ENCODE measurements at places on chromosomes 2 and 18.

DNA sequence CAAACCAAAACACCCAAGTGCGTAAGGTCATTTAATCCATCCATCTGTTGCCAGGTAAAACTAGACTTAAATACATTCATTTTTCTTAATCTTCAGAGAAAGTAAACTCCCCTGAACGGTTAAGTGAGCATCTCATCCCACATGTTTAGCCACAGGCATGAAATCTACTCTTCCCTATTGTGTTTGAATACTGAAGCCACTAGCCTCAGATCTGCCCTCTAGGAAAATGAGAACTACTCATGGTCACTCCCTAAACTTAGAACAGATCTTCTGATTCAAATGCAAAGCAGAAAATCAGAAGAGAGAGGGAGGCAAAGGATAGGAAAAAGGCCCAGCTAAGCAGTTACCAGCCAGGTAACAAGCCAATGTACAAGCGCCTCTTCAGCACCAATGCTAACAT lies 7.1 kb downstream of the TMEM247 start:
- DNase-seq: no peak

- DNase-seq: no peak
These were observed 46.3 kb downstream of the RTTN start for GRCh38 chr18:70158992-70159717.

GRCh38 chr2:217739741-217740140 lies 263.1 kb downstream of the TNS1 start:
- no peak for DNase-seq

DNA sequence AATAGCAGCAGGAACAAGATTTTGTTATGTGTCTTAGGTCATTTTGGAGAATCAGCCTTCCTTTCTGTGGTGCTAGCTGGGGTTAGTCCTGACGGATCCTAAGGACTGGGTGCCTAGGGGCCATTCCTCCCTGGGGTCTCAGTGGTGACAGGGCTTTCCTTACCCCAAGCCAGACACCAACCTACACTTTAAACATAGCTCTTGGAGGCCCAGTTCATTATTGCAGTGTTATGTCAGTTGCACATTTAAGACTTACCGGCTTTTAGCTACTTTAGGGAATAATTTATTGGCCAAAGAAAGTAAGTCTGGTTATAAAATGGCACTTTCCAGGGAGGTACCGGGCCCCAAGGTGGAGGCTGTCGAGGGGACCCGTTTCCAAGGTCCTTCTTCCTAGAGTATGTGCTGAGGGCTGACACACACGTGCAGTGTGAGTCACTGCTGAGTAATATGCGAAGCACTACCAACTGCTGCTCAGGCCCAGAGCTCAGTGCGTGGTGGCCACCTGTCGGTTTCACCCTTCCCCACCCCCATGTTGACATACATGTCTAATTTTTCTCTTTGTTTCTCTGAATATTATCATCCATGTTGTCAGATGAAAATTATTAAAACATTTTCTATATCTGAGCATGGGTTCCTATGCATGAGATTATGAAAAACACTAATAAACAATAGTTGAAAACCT lies 37.0 kb upstream of the GRHL1 start:
- no peak for DNase-seq

DNA sequence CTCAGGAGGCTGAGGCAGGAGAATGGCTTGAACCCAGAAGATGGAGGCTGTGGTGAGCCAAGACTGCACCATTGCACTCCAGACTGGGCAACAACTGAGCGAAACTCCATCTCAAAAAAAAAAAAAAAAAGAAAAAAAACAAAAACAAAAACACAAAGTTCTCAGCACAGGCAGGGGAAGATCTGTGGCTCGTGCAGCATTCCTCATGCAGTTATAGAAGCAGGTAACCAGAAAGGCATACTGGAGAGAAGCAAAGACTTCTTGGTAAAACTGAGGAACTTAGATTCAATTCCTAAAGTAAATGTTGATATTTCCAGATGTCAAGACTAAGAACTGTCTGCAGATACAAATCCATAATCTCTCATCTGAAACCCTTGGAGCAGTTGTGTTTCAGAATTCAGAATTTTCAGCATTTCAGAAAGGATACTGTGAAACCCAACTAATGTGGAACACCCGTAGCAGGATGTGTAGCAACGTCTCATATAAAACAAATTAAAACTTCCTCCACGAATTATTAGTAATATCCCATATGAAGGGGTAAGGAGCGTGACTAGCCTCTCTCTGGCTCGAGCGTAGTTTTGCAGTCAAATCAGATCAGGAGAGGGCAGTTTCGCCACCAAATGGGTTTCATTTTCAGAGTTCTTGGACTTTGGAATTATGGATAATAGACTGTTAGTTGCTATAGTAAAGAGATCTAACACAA lies 13.2 kb upstream of the SLC25A52 start:
- DNase-seq: no peak

DNA sequence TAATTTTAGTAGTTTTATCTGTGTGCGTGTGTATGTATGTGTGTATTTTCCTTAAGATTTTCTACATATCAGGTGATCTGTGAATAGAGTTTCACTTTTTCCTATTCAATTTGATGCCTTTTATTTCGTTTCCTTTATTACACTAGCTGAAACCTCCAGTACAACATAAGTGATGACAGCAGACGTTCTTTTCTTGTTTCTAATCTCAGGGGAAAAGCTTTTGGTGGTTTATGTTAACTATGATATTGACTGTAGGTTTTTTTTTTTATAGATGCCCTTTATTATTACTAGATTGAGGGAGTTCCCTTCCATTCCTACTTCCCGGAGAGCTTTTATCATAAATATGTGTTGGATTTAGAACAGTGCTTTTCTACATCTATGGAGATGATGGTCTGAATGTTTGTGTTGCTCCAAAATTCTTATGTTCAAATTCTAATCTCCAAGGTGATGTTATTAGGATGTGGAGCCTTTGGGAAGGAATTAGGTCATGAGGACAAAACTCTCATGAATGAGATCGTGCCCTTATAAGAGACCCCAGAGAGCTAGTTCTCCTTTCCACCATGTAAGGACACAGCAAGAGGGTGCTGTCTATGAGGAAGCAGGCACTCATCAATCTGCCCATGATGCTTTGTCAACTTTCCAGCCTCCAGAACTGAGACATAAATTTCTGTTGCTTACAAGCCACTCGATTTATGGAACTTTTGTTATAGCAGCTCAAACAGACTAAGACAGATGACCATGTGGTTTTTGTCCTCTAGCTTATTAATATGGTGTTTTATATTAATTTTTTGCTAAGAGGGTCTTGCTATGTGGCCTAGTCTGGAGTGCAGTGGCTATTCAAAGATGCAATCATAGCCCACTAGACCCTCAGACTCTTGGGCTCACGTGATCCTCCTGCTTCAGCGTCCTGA lies 5.9 kb upstream of the RHBDD1 start:
- no peak for DNase-seq

GRCh38 chr2:197208841-197209240 lies 101.7 kb downstream of the ANKRD44 start:
- DNase-seq: no peak

DNA sequence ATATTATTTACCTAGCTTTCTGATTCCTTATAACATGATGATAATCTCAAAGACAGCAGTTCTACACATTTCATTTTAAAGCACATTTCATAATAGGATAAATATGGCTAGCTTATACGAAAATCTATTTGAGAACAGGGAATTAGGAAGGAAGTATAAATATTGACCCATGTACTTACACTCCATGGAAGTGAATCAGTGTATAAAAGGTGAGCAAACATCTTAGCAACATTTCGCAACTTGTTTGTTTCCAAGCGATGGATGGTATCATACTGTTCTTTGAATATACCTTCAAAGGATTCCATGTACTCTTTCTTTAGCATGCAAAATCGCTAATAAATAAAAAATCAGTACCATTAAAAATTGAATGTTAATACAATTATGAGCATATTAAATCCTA lies 53.1 kb downstream of the CWC22 start:
- no peak for DNase-seq

GRCh38 chr18:24947521-24948305 lies 404.3 kb downstream of the ZNF521 start:
- no peak for DNase-seq

GRCh38 chr18:13239171-13239956 lies 20.8 kb downstream of the LDLRAD4 start:
- no peak for DNase-seq

DNA sequence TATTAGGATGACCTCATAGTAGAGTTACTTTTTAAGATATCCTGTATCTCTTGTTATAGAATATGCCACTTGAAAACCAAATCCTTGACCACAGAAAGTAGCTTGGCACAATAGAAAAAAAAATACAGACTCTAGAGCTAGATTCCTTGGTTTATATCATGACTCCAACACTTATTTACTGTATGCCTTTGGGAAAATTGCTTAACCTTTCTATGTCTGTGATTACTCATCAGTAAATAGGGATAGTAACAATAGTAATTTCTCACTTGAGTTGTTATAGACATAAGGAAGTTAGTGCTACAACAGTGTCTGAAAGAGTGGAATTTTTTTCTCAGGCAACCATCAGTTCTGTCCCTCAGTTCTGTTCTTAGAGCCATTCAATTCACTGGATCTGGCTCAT lies 193.8 kb downstream of the GULP1 start:
- DNase-seq: no peak

GRCh38 chr18:59907172-59907571 lies 7.4 kb downstream of the PMAIP1 start:
- no peak for DNase-seq

- no peak for DNase-seq
These were observed 35.8 kb downstream of the SKOR2 start for GRCh38 chr18:47215554-47216138.

DNA sequence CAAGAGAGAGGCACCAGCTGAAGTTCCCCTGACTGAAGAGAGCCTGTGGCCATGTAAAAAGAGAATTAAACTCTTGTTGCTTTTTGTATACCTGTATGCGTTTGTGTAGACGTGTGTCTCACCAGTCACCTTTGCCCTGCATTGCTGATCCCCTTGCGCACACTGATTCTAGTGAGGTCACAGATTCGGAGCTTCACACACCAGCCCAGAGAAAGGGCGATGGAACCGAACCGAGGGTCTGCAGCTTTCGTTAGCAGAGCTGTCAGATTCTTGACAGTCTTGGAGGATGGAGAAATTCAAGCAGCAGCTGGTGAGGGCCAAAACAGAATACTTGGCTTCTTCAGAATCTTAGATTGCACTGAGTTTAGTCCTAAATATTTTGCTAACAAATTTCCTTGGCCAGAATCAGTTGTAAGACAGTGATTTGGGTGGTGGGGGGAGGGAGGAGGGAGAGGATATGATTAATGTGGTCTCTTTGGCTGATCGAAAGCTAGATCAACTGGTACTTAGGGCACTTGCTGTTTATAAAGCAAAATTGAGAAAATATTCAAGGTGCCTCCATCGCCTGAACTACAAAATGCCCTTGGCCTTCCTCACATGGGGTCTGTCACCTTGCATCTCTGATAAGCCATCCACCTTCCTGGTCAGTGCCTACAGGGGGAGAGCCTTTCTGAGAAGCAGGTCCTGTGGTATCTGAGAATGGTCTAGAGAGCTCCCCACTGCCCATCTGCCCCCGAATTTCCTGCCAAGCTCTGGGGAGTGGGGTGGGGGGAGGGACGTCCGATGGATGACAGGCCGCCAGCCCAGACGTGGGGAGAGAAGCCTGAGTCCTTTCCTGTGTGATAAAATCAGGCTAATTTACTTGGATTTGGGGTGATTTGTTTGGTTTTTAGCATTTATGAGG lies 123.5 kb downstream of the CABLES1 start:
- DNase-seq: no peak

DNA sequence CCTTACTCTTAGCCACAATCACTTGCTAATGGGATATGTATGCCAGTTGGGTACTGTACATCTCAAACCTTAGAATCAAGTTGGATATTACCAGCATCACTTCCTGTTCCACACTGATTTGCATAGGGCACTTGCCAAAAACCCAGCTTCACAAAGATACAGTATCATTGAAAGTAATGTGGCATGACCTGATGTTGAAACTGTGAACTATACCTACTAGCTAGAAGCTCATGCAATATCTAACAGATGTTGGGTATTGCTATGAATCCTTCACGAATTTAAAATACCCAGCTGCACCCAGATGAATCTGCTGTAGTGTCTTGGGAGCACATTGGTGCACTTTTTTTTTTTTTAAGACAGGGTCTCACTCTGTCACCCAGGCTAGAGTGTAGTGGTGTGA lies 6.5 kb upstream of the STAMBP start:
- no peak for DNase-seq

DNA sequence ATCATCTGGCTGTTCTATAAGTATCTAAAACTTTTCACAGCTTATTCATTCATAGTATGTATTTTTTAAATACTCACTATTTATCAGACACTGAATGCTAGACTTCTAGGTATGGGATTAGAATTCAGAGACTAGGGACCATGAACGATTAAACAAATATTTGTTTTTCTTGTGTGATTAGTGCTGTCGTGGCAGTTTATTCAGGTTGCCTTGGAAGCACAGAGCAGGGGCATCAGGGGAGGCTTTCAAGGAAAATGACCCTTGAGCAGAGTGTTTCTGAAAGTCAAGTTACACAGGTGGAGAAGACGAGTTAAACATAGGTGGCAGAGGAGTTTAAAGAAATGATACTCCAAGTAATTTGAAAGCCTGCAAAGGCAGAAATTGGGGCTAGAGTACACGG lies 5.7 kb downstream of the SPOPL start:
- no peak for DNase-seq

DNA sequence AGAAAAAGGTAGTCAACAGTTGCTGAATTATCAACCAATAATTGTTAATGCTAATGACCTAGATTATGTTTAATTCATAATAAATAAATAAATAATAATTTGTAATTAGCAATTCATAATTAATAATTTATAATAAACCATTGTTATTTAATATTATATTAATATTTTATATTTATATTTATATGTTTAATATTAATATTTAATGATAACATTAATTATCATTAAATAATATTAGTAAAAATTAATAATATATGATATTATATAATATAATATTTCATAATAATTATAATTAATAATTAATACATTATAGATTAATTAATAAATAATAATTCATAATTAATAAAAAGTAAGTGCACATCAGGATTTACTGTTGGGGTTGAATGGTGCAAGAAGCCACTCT lies 389.4 kb upstream of the RGPD4 start:
- DNase-seq: no peak

- no peak for DNase-seq
These were observed 27.6 kb upstream of the ASAP2 start for GRCh38 chr2:9178904-9179571.
